ENCODE measurements at places on chromosomes 7 and 10.

DNA sequence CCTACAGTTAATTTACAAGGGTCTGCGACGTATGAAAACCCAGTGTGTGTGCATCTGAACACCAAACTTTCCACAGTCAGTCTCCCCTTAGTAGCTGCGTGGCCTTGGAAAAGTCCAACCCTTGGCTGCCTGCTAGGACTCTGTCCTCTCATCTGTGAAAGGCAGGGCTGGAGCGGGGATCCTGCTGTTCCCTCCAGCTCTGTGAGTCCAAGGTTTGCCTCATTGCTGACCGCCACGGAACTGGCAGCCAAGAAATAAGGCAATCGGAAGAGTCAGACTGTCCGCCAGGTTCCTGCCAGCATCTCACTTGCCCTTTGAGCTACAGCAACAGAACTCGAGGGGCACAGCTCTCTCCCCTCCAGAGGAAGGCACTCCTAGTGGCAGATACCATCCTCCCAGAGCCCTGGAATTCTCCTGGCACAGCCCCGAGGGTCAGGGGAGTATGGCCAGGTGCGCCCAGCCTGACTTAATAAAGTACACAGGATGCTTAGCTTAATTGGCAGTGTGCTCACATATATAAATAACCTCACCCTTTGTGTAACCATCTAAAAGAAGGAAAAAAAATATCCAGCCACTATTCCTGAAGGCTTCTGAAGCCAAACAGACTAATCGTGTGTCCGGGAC lies 530.1 kb upstream of the FOXK1 start:
- no peak for DNase-seq

GRCh38 chr10:59125666-59126065 lies 50.8 kb upstream of the PHYHIPL start:
- DNase-seq: no peak

GRCh38 chr10:63228237-63228636 lies 95.1 kb downstream of the NRBF2 start:
- no peak for DNase-seq

GRCh38 chr10:121813211-121813815 lies 114.5 kb downstream of the ATE1 start:
- no peak for DNase-seq

DNA sequence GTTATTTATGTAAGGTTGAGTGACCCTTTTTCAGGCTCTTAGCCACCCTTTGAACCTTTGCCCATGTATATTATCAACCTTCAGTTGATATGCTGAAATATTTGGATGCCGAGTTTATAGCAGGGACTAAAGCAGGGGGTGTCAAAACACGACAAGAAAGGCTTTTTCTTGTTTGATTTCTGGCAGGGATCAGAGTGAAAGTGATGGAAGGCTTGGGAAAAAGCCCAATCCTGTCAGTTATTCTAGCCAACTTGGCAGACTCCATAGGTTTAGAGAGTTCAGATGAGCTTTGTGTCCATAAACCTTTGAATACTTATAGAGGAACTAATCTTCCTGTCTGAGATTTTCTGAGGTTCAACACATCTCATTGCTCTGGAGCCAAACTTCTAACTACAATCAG lies 47.5 kb downstream of the INHBA start:
- DNase-seq: no peak

GRCh38 chr10:65394502-65395297 lies 1531.1 kb upstream of the LRRTM3 start:
- no peak for DNase-seq

- DNase-seq: peak; percentile 21
Observed at GRCh38 chr7:147524726-147525250, 1065.8 kb upstream of the C7orf33 start.

GRCh38 chr7:21077602-21078001 lies 290.9 kb upstream of the SP8 start:
- no peak for DNase-seq
